Heart left ventricle (tissue), 16 donors: ENCODE measurements at places on chromosomes 7 and 10.

- DNase-seq, result peak; percentile 67
These were observed 31.2 kb downstream of the TBXAS1 start for GRCh38 chr7:139860090-139860775.

DNA sequence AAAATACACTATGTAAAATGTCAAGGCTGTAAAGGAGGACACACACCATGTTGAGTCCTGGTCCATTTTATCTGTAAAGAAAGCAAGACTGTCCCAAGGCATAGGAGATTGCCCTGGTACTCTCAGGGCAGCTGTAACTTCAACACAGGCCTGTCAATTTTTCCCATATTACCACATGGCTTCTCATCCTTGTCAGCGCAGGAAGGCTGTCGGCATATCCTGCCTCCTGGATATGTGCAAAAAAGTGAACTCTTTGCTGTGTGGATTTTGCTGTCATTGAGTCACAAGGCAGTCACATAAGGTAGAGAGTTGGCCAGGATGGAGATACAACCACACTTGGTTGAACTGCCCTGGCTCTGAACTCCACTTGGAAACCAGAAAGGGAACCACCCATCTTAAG lies 8.7 kb downstream of the DUSP5 start:
- no peak for DNase-seq

- DNase-seq, result peak; percentile 90
These were observed at the start of gene TMEM273 for GRCh38 chr10:49187950-49188761. Gene TMEM273 (minus strand): TSS chr10:49188391. CDS start chr10:49188336, 55 bp downstream.

- DNase-seq, result no peak
These were observed 280.4 kb downstream of the CELF2 start for GRCh38 chr10:11298116-11298515.

GRCh38 chr7:7668706-7669105 lies 28.2 kb downstream of the UMAD1 start:
- no peak for DNase-seq

GRCh38 chr10:89679986-89680385 lies 21.4 kb upstream of the KIF20B start:
- no peak for DNase-seq

DNA sequence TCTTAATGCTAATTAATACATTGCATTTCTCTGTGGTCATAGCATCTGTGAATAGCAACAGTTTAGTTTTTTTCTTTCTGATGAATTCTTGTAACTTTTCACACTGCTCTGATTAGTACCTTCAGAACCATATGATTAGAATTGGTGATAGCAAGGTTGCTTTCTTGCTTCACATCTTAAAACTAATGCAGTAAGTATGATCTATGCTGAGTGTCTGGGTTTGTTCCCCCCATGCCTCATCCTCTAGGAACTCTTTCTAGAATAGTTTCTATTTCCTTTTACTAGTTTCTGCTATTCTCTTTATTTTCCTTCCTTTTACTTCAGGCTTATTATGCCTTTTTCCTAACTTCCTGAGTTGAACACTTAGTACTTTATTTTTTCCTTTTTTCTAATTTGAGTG lies 32.4 kb downstream of the TES start:
- DNase-seq, result no peak

- no peak for DNase-seq
These were observed 435.4 kb downstream of the KIF20B start for GRCh38 chr10:90136731-90137316.

- no peak for DNase-seq
These were observed 30.1 kb downstream of the LDB3 start for GRCh38 chr10:86698207-86698940.

DNA sequence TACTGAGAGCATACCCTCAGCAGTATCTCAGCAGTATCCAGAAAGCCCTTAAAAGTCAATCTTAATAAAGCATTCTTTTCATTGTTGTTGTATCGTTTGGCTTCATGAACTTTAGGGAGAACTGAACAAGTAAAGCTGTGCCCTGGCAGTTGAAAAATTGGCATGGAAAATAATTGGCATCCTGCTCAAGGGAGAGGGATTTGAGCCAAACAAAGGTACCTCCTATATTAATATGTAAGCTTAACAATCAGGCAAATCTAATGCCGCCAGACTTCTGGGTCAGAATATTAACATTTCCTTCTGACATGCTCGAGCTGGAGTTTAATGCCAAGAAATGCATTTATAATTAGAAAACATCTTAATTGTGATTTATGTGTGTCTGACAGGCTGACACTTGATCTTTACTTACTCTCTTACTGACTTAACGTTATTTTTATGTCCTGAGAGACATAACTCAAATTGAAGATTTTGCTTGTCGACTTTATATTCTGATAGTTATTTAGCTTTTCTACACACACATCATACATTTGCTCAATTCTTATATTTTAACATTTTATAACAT lies 42.1 kb upstream of the PCDH15 start:
- no peak for DNase-seq

DNA sequence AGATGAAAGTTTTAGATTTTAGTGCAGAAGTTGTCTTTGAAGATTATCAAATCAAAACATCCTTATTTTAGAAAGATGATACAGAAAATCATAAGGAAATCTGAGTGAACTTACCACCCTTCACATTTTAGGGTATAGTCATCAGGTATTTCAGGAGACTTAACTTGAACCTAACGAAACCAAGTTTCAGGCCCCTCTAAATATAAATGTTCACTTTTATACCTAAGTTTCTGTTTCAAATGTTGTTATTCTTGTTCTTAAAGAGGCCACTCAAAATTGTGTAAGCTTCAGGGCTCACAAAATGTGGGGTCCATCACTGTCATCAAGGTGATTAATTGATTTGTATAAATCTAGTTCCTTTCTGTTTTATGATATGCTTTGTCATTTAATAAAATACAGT lies 216.2 kb downstream of the KIAA1217 start:
- DNase-seq, result no peak

DNA sequence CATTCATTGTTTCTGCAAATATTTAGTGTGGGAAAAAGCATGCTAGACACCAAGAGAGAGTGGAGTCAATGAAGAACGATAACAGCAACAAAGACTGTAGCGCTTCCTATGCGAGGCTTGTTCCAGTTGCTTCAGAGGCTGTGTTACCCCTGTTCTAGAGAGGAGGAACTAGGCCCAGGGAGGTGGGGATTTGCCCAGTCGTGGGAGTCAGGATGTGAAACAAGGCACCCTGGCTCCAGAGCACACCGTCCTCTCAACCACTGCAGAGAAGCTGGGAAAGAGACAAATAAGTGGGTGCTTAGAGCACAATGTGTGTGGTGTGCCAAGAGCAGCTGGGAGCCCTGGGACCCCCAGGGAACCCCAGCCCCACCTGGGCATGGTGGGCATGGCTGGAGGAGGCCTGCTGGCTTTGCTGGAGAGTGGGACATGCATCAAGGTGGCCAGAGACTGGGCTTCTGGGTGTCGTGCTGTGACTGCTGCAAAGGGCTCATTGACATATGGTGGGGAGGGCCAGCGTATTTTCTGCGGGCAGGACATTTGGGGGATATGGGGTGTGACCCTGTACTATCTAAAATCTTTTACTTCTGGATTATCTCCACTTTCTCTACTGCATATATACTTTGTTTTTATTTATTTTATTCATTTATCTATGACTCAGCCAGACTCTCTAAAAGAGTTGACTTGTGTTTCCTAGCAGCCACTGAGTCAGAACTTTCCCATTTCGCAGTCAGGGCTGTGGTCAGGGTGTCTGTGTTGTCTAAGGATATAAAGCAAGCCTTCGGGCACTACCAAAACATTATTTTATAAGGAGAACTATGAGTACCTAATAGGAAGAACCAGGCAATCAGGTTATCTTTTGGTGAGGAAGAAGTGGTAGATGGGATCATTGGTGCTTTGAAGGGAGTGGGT lies 95.4 kb downstream of the TCF7L2 start:
- no peak for DNase-seq

DNA sequence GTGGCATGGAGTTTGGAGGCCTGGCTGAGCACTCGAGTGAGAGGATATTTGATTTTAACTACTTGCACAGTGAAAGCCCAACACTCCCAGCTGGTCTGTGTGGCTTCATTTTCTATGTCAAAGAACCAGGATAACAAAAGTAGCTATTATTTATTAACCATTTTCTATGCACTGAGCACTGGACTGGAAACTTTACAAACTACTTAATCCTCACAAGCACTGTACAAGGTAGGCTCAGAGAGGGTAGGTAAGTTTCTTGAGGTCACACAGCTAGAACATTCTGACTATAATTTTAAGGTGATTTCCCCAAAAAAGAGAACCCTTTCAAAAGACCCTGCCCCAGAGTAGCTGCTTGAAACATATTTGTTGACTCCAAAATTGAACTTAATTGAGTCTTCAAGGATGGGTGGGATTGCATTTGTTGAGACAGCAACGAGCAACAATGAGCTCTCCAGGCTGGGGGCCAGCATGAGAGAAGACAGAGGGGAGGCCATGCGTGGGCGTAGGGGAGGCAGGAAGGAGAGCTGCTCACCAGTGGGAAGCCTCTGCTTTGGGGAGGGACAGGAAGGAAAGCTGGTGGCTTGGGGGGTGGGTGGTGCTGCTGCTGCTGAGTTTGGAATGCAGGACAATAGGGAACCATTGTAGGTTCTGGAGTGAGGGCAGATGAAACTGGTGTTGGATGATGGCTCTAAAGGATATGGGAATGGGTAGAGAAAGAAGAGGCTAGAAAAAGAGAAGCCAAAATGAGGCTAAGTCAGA lies 31.5 kb downstream of the FAM241B start:
- no peak for DNase-seq
